H54 (cell line): ENCODE measurements at places on chromosomes 13 and 19.

- no peak for DNase-seq
These were observed 4.7 kb downstream of the IFT88 start for GRCh38 chr13:20571676-20572075.

GRCh38 chr19:29045679-29046254 lies 167.2 kb downstream of the UQCRFS1 start:
- no peak for DNase-seq

GRCh38 chr13:40271931-40272775 lies 394.3 kb downstream of the FOXO1 start:
- peak; percentile 17 for DNase-seq

DNA sequence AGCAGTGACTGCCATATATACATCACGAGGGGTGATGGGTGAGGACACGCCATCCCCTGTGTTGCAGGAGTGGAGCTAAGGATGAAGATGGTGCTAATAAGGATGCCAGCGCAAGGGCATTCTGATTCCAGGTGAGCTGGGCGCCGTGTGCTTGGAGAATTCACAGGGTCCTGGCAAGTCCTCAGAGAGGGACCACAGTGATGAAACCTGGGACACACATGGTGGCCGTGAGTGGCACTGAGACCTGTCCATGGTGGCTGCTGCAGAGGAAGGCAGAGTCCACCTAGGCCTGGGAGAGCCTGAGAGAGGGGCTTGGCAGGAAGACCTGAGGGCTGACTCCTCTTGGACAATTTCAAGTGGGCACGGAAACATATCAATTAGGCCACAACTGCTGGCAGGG lies 65.2 kb downstream of the RFX2 start:
- DNase-seq = no peak

- no peak for DNase-seq
These were observed 85.6 kb downstream of the RXFP2 start for GRCh38 chr13:31824705-31825517.

DNA sequence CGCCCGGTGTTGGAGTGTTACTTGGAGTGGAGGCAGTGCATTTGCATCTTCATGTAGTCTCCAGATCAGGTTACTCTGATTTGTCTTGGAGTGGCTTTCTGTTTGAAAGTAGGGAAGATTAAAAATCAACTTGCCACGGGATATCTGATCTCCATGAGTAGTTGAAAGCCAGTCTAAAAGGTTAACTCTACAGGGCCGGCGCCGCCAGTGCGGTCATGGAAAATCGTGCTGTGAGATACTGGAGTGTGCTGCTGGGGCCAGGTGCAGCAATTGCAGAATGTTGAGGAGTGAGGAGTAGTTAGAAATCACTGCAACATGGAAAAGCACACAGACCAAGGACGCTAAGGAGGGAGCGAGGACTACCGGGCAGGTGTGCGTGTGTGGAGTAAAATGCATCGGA lies 175.0 kb downstream of the STK24 start:
- DNase-seq = no peak

DNA sequence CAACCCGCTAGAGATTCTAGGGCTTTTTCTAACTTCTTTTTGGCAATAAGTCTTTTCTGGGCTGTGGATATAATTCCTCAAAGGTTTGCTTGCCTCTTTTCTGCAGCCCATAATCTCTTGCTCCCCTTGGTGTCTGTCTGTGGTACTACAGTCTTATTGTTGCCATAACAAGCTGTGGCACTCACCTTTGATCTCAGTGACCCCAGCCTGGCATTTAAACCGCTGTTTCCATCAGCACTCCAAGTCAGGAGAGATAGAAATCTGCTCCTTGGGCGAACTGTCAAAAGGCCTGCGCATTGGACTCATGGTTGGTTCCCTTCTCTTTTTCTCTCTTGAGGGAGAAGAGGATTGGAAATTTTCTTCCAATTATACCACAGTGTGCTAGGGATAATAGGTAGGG lies 14.5 kb upstream of the MPHOSPH8 start:
- no peak for DNase-seq

DNA sequence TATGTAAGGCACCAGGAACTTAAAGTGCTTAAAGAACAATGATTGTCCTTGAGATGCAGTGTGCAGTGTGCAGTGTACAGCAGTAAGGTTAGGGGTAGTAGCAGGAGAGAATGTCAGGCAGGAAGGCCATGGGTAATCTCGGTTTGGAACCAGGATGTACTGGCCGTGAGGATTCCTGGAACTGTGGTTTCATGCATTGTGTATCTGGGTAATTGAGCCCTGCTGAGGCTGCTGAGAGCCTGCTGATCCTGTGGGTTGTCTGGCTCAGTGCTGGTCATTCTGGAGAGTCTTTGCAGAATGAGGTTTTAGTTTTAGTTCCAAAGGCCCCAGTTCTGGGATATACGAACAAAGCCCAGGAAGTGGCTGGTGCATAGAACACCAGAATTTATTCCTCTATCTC lies 71.0 kb downstream of the ZNF568 start:
- DNase-seq = no peak

- peak; percentile 57 for DNase-seq
These were observed 8.2 kb upstream of the LATS2 start for GRCh38 chr13:21069561-21070004.

GRCh38 chr19:37779127-37780005 lies at the start of gene ZNF573:
ZNF573 (minus strand) TSS chr19:37779586; CDS start chr19:37773729, 5,857 bp downstream.
- peak; percentile 84 for DNase-seq

DNA sequence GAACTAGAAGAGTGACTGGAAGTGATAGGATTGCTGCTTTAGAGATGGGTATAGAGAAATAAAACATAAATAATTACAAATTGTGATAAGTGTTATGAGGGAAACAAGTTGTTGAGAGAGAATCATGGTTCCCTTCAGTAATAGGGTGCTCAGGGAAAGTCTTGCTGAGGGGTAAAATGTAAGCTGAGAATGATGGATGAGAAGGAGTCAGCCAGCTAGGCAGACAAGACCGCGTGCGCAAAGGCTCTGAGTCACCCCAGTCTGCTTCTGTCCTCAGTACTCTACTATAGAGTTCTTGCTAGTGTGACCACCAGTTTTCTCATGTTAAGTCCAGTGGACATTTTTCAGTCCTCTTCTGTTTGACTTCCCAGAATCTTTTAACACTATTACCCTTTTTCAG lies 39.5 kb downstream of the PCCA start:
- peak; percentile 38 for DNase-seq
